ENCODE measurements at places on chromosomes 7 and 10. TPM values are rescaled to one million over a fixed set of nuclear protein-coding genes. Genes with fewer than 3 reads are reported as not detected.

The CYP3A5 gene
- 0.62 TPM for total RNA-seq

The AS3MT gene
- 1.2 TPM for total RNA-seq

The GIMAP7 gene
- total RNA-seq: 23.5 TPM

DNA sequence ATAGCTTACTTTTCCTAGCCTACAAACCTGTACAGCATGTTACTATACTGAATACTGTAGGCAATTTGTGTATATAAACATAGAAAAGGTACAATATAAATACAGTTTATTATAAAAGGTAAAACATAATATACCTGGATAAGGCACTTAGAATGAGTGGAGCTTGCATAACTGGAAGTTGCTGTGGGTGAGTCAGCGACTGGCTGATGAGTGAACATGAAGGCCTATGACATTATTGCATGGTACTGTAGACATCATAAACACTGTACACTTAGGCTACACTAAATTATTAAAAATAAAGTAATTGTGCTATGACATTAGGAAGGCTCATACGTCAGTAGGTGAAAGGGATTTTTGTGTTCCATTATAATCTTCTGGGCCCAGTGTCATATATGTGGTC lies 228.8 kb downstream of the HDAC9 start:
- DNase-seq: no peak

DNA sequence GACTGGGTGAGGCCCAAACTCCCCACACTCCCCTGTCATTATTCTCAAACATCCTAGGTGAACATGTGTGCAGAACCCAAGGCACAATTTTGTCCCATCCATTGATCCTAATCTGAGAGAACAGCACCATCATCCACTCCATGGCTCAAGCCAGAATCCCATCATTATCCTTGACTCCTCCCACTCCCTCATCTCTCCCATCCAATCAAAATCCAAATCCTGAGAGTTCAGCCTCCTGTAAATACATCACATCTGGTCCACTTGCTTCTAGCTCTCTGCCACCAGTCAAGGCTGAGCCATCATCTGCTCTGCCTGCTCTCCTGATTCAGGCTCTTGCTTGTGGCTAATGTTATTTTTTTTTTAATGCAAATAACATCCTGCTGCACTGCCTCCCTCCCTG lies 75.9 kb upstream of the SLF2 start:
- DNase-seq: no peak

- DNase-seq: peak; percentile 64
Observed at GRCh38 chr10:71799608-71800453, 26.5 kb upstream of the VSIR start.

DNA sequence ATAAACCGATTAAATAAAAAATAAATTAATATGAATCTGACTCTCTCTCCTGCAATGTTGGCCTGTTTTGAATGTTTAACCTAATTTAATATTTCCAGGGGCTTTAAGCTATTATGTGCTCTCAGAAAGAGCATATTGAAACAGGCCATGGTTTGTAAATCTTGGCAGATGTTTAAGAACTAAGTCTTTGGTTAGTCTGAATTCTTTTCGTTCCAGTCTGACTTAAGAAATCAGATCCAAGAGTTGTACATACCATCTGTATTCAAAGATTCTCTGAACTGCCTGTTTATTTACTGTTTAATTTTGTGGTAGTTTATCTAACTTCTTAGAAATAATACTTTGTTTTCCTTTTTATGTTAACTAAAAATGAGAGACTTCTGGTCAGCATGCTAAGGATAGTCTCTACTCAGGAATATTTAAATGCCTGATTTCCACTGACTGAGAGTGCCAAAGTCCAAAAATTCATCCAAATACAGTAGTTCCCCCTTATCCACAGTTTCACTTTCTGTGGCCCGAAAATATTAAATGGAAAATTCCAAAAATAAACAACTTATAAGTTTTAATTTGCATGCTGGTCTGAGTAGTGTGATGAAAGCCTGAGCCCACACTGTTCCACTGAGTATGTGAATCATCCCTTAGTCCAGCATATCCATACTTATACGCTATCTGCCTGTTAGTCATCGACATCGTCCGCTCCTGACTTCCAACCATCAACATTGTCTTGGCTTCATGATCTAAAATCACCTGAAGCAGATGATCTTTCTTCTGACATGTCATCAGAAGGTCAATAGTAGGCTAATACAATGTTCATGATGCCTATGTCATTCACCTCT lies 238.1 kb upstream of the CSTF2T start:
- no peak for DNase-seq

DNA sequence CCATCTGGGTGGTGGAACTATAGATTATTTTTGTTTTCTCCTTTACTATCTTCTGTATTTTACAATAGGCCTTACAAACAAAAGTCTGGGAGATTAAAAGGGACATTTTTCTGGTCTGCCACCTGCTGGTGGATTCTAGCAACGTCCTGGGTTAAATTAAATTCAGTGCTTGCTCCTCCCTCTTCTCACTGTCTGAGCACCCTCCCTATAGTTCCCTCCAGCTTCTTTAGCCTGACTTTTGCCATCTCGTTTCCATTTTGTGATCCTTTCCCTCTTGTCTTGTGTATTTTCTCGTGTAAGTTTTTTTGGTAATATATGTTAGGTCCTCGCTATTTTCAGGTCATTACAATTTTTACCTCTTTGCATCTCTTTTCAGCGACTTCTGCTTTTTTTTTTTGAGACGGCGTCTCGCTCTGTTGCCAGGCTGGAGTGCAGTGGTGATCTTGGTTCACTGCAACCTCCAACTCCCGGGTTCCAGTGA lies 16.1 kb downstream of the ANKRD16 start:
- DNase-seq: no peak

DNA sequence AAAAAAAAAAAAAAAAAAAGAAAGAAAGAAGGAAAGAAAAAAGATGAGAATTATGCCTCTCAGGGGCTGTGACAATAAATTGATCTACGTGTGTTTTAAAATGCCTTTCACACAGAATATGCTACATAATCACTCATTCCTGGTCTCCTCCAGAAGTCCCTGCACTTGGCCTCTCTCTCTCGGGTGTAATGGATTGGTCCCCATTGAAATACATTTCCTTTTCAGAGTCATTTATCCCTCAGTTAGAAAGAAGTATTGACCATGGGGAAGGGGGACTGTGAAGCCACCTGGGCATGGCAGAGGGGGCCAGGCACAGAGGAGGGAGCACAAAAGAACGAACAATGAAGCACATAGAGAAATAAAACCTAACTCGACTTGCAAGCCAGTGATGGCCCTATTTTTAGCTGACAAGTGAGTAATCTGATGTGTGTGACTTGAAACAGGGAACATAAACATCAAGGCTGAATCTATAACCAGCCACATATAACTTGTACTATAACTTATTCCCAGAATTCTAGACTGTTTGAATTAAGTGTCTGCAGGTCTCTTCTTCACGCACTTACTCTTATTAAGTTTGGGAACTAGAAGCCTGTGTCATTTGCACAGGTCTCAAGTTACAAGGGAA lies 490.8 kb downstream of the KCNMA1 start:
- DNase-seq: no peak
